ENCODE measurements at places on chromosomes 3 and 15.
A peak's percentile ranks its signal among the peaks of the same experiment; 100 is the strongest.

DNA sequence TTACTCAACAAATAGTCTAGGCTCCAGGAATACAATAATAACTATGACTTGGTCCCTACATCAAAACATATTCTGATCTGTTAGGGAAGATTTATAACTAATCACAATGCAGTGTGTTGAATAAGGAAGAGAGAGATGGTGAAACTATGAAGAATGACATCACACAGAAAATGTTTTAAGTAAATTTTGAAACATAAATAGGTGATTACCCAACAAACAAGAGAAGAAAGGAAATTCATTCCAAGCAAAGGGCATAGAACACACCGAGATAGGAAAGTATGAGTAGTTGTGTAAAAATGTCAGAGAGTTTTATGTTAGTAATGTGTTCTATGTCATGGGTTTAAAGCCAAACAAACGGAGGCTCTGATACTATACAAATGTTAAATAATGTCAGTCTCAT lies 13.4 kb downstream of the SEC62 start:
- no peak for DNase-seq

- peak; percentile 42 for DNase-seq
Observed at GRCh38 chr3:16247282-16248061, 17.3 kb downstream of the DPH3 start.

DNA sequence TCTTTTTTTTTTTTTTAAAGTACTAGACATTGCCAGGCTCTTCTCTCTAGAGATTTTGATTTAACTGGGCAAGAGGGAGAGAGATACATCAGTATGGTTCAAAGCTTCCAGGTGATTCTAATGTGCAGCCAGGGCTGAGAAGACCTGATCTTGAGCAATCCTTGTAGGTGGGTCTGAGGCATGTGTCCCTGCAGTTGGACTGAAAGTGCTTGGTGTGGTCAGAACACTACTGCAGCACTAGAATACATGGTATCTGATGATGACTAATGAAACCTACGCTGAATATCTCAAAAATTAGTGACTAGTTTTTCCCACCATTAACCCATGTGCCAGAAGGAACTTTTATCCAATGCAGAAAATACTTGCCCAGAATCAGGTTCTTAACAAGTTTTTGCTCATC lies 34.4 kb upstream of the MYO5C start:
- no peak for DNase-seq

DNA sequence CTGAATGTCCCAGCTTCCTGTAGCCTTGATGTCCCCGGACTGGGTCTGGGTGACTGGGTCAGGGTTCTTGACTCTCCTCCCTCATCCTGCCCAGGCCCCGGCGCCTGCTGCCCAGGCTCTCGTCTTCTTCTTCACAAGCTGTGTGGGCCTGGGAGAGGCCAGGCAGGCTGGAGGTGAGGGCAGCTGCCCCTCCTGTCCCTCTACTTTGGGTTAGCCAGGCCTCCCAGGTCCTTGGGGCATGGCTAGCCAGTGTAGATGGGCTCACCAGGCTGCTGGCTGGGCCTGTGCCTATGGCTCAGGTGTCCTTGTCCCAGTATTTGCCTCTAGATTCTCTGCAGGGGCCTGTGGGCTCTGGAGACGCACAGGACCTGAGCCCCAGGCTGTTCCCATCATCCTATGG lies 31.8 kb downstream of the TKT start:
- DNase-seq, result no peak

Measured in iPS DF 19.7 (cell line).